ENCODE measurements at places on chromosomes 7 and 10.

DNA sequence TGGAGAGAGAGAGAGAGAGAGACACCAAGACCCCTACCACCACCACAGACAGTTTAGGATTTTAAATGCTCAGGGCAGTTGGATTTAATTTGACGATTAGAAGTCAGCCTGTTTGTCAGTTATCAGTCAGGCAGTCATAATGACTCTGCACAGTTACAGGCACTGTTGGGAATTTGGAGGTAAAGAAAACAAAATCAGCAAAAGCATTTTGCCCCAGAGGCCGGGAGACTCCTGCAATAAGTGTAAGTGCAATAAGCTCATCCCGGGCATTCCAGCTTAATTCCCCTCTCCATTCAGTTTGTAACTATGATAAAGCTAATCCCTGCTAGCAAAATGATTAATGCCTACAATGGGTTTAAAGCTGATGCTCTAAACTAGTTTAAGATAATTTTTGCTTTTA, 13.5 kb downstream of the SEMA3C start:
- DNase-seq, result no peak

- no peak for DNase-seq
These were observed 13.1 kb downstream of the AVPI1 start for GRCh38 chr10:97673736-97674525.

DNA sequence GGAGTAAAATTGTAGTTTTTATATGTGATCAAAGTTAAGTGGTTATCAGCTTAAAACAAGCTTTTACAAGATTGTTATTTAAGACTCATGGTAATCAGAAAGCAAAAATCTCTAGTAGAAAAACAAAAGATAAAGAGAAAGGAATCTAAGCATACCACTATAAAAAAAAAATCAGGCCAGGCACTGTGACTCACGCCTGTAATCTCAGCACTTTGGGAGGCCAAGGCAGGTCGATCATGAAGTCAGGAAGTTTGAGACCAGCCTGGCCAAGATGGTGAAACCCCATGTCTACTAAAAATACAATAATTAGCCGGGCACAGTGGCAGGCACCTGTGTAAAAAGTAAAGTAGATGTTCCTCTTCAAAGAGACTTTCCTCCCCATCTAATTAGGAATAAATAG, 265.9 kb upstream of the NRP1 start:
- no peak for DNase-seq

- no peak for DNase-seq
These were observed 83.1 kb downstream of the FZD1 start for GRCh38 chr7:91347290-91347689.

GRCh38 chr10:15690031-15690430, 29.7 kb downstream of the ITGA8 start:
- DNase-seq, result no peak

DNA sequence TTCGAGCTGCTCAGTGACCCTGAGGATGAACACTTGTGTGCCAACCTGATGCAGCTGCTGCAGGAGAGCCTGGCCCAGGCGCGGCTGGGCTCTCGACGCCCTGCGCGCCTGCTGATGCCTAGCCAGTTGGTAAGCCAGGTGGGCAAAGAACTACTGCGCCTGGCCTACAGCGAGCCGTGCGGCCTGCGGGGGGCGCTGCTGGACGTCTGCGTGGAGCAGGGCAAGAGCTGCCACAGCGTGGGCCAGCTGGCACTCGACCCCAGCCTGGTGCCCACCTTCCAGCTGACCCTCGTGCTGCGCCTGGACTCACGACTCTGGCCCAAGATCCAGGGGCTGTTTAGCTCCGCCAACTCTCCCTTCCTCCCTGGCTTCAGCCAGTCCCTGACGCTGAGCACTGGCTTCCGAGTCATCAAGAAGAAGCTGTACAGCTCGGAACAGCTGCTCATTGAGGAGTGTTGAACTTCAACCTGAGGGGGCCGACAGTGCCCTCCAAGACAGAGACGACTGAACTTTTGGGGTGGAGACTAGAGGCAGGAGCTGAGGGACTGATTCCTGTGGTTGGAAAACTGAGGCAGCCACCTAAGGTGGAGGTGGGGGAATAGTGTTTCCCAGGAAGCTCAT, 1.1 kb downstream of the DDIT4 start:
- DNase-seq, result peak; percentile 55

- no peak for DNase-seq
These were observed 71.6 kb downstream of the NKX6-2 start for GRCh38 chr10:132714096-132714985.

DNA sequence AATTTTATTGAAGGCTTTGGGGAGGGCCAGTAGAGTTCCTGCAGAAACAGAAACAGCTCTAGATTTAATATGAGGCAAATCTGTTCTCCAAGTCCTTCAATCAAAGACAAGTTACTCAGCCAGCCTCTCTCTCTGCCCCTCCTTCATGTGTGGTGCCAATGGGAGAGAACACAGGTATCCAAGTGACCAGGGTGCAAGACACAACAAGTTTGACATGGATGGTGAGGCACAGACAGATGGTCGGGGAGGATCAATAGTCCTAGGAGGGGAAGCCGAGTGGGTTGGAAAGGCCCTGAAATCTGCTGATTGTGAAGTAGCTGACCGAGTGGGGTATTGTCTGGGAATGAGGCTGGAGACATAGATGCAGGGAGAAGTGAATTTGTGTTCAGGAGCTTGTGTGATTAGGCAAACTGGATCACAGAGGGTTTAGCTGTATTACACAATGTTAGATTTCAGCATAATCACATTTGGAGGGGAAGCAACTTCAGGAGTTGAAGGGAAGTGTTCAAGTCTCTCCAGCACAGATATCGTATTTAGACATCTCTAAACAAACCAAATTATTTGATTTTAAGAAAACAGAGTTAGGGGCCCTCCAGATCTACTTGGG, 1.5 kb downstream of the GIMAP1 start:
- no peak for DNase-seq

GRCh38 chr7:138015096-138015495, 13.2 kb upstream of the CREB3L2 start:
- no peak for DNase-seq

- no peak for DNase-seq
These were observed 59.6 kb upstream of the LYZL1 start for GRCh38 chr10:29229258-29229705.

DNA sequence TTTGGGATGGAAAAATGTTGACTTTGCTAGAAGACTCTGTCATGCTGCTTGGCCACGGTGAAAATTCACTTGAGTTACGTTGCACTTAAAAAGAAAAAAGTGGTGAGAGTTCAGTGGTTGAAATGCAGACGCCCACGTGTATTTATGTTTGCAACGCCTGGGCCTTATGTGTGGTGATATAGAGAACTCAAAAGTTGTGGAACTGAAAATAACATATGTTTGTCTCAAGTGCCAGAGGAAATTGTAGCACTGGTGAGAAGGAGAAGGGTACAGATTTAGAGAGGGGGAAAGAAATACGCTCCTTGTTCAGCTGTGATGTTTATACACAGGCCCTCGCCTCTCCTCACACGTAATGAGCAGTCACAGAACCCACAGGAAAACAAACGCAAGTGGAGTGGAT, 73.6 kb downstream of the EMX2 start:
- DNase-seq, result no peak

GRCh38 chr10:44716470-44717015, 194.6 kb upstream of the TMEM72 start:
- DNase-seq, result no peak

- DNase-seq, result no peak
These were observed 297.7 kb downstream of the PTPRN2 start for GRCh38 chr7:158289761-158290523.

DNA sequence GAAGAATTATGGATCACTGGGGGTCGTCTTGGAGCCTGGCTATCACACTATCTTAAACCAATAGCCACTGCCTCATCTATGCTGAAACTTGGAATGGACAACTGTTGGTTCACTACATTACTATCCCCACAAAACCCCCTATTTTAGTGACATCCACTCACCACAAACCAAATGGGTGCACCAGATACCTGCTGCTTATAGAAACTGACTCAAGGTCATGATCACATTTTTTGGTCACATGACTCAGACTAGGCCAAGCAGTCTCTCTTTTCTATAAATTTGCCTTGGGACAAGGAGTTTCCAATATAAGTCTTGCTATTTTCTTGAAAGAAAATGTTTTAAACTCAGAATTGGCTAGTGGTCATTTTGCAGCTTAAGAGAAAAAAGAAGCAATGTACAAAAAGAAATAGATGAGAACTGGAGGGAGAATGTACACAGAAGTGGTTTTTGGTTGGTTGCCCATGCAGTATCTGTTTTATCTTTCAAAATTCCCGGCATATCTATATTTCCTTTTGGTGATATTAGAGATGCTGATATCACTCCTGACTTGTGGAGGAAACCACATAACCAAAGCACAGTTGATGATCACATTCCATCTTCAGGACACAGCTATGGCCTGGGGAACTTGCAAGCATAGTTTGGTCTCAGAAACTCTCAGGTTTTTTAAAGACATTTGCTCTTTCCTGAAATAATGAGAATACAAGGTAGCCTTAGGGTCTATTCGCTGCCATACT, 85.2 kb upstream of the CACNA2D1 start:
- no peak for DNase-seq

- DNase-seq, result no peak
These were observed 11.5 kb downstream of the RAB19 start for GRCh38 chr7:140415361-140415760.
